Foreskin keratinocyte (primary cell): ENCODE measurements at places on chromosomes 4 and X. TPM values are rescaled to one million over a fixed set of nuclear protein-coding genes. Genes with fewer than 3 reads are reported as not detected.

The PDCL2 gene
- not detected in 2 replicates for total RNA-seq

DNA sequence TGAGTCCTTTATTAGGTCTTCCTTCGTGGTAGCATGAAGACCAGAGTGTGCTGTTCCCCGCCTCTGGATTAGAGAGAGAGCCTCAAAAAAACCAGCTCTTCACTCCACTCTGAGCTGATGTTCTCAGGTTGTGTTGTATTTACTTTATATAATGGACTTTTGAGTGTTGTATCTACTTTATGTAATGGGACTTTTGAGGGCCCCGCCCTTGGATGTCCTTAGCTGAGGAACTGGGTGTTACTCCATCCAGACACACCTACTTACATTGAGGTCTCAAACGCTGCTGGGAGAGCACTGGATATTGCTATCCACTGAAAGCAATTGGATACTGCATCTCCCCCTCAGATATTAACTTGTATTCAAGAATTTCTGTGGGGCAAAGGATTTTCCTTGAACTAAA lies 28.2 kb downstream of the ATP8A1 start:
- no peak for DNase-seq

- peak; percentile 2 for DNase-seq
Observed at GRCh38 chr4:134178706-134179105, 22.9 kb downstream of the PABPC4L start.

DNA sequence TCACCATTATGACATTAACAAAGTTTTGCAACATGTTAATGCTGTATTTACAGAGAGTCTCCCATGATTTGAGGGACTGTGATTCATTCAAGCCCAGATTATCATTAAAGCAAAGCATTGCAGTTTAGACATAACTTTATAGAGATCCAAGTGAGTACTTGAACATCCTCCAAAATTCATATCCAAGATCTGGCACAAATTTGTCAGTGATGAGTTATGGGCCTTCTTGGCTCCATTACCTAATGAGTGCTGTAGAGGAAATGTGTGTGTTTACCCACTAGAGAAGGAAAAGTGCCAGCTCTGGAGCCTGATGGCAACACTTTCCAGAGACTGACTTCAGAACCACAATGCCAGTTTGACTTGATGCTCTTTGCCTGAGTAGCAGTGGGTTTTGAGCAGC lies 432.3 kb downstream of the GALNTL6 start:
- DNase-seq, result no peak

The GEMIN8 gene
- 10.1 and 11.0 TPM in 2 replicates for total RNA-seq

DNA sequence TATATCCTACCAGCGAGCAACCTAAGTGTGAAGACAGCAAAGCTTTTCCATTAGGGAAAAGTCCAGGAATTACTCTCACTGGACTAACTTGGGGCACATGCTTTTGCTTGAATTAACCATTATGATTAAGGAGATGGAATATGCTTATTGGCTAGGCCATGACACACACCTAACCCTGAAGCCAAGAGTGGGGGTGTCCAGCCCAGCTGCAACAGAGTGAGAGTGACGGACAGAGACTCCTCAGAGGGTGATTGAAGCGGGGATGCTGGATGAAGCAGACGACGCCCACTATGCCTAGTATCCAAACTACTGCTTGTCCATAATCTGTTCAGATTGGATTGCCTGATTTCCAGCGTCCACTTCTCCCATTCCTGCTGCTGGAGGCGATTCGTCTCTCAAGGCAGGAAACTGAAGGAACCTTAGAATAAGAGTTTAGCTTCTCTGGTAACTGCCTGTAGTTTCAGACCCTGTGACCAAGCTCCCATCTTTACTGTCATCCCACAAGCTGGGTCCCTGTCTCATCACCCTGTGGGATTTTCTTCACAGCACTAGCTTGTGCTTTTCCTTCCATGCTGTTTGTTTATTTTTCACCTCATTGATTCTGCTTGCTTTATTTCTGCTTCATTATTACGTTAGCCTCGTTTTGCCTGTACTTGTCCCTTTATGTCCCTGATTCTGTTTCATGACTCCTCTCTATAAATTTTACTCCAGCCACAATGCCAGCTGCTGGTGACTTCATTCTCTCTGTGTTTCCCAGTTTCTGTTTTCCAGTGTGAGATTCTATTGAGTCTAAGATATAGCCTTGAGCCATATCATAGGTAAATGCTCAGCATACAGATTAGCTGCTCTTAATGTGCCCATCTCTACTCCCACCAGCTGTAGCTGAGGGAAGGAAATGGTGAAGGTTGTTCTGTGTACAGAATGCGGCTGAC lies 19.0 kb downstream of the FAM47E start:
- DNase-seq, result peak; percentile 49

- DNase-seq, result no peak
Observed at GRCh38 chrX:107659768-107660167, 31.5 kb downstream of the PRPS1 start.

GRCh38 chr4:168587411-168588125 lies 90.7 kb downstream of the PALLD start:
- peak; percentile 99 for DNase-seq

- no peak for DNase-seq
Observed at GRCh38 chrX:3181846-3182245, 140.6 kb downstream of the ARSF start.

- peak; percentile 9 for DNase-seq
Observed at GRCh38 chr4:157076578-157076947, 613 bp downstream of the GLRB start.

DNA sequence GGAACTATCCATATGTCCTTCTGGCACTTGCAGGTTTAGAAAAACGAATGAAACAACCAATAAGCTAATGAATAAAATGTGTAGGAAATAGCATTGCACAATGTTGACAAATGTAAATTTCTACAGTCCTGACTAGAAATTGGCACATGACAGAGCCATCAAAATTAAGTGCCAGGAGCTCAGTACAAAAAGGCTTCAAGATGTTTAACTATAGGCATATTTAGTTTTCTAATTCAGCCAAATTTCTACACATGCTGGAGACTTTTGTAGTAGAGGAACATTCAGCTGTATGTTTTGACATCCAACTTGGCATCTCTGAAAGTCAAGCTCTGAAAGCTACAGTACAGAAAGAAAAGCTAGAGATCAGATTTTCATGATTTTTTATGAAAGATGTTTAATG lies 1999.4 kb upstream of the AGA start:
- no peak for DNase-seq

- no peak for DNase-seq
Observed at GRCh38 chr4:152501846-152502536, 33.9 kb downstream of the FBXW7 start.

The PNMA6F gene
- total RNA-seq, result not detected in 2 replicates

The SH3RF1 gene
- total RNA-seq, result 18.7 and 19.5 TPM in 2 replicates

- no peak for DNase-seq
Observed at GRCh38 chrX:114268643-114269042, 315.2 kb upstream of the HTR2C start.

DNA sequence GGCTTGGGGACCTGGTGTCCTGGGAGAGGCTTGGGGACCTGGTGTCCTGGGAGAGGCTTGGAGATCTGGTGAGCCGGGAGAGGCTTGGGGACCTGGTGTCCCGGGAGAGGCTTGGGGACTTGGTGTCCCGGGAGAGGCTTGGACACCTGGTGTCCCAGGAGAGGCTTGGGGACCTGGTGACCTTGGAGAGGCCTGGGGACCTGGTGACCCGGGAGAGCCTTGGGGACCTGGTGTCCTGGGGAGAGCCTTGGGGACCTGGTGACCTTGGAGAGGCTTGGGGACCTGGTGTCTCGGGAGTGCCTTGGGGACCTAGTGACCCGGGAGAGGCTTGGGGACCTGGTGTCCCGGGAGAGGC lies 12.6 kb downstream of the SHOX start:
- no peak for DNase-seq

The FRMPD4 gene
- total RNA-seq, result 0.07 and 0.41 TPM in 2 replicates

GRCh38 chrX:97050392-97050791 lies 166.7 kb downstream of the RPA4 start:
- no peak for DNase-seq

The RTL3 gene
- total RNA-seq, result not detected in 2 replicates

GRCh38 chrX:131308980-131309379 lies 19.9 kb upstream of the IGSF1 start:
- DNase-seq, result no peak

- no peak for DNase-seq
Observed at GRCh38 chrX:13658602-13659001, 5.7 kb downstream of the TCEANC start.

- DNase-seq, result no peak
Observed at GRCh38 chr4:168866635-168867034, 143.4 kb downstream of the CBR4 start.

GRCh38 chr4:16157609-16158503 lies 68.4 kb downstream of the TAPT1 start:
- DNase-seq, result no peak

GRCh38 chrX:35076061-35076460 lies 133.5 kb downstream of the FAM47B start:
- peak; percentile 1 for DNase-seq

- no peak for DNase-seq
Observed at GRCh38 chrX:29488919-29489318, 726.4 kb upstream of the MAGEB2 start.

DNA sequence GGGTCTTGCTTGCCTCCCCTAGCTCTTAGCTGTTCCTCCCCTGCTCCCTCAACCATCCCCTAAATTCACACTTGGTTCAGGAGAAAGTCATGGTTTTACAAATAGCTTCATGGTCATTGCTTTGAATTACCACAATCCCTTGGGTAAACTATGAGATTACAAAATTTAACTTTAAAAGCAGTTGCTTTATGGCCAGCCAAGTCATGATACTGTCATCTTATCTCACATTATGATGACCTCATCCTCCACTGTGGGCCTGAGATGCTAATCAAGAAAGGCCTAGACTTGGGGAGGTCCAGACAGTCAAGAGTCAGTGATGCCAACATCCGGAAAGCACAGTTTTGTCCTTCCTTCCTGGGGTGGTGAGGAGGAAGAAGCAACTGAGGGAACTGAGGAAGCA lies 10.5 kb upstream of the FGF16 start:
- no peak for DNase-seq

DNA sequence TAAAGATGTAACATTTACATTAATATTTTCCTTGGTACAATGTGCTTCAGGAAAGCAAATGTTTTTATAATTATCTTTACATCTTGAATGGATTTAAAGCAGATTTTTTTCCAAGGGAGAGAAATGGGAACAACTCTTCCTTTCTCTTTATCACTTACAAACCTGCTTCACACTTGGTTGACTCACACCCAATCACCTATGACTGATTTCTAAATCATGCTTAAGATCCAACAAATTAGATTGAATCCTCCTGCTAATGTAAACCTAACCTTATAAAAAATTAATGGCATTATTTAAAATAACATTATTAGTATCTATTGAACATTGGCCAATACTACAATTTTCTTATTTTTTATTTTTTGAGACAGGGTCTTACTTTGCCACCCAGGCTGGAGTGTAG lies 127.1 kb downstream of the INPP4B start:
- DNase-seq, result peak; percentile 42

The CLDN22 gene
- total RNA-seq, result not detected in 2 replicates

GRCh38 chr4:93480452-93480851 lies 348.1 kb upstream of the ATOH1 start:
- DNase-seq, result peak; percentile 58

The GAGE12H gene
- not detected in 2 replicates for total RNA-seq

DNA sequence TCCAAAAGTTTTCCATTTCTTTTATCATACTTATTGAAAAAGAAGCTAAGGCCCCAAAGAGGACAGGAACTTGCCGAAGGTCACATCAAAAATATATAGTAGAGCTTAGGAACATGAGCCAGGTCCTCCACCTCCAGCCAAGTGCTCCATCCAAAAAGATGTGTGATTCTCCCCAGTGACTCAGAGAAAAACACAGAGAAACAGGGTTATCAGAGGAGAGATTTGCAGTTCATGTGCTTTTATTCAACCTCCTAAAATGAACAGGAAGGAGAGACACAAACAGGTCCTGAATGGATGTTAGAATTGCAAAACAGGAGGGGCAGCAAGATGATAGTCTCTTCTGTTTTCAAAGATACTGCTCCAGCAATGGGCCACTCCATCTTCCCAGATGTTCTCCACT lies 19.6 kb upstream of the FGF16 start:
- DNase-seq, result no peak

GRCh38 chr4:53548662-53549061 lies 42.6 kb downstream of the LNX1 start:
- DNase-seq, result no peak

DNA sequence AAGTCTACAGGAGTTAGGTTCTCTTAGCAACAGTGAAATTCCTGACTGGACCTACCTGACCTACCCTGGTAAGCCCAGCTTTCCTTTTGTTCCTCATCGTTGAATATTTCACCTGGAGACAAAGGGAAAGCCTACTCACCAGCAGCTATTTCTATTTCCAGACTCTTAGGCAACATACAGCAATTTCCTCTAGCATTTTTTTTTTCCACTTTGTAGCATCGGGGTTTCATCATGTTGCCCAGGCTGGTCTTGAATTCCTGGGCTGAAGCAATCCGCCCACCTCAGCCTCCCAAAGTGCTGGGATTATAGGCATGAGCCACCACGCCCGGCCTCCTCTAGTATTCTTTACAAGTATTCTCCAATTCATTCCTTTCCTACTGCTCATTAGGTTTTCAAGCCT lies 6.8 kb upstream of the S100G start:
- DNase-seq, result peak; percentile 79

GRCh38 chr4:104490096-104490769 lies 4.5 kb downstream of the CXXC4 start:
- DNase-seq, result no peak

The PPARGC1A gene
- total RNA-seq, result not detected in 2 replicates

GRCh38 chrX:49884290-49884862 lies 5.1 kb downstream of the USP27X start:
- peak; percentile 11 for DNase-seq

- no peak for DNase-seq
Observed at GRCh38 chrX:20427173-20427770, 160.6 kb upstream of the RPS6KA3 start.

DNA sequence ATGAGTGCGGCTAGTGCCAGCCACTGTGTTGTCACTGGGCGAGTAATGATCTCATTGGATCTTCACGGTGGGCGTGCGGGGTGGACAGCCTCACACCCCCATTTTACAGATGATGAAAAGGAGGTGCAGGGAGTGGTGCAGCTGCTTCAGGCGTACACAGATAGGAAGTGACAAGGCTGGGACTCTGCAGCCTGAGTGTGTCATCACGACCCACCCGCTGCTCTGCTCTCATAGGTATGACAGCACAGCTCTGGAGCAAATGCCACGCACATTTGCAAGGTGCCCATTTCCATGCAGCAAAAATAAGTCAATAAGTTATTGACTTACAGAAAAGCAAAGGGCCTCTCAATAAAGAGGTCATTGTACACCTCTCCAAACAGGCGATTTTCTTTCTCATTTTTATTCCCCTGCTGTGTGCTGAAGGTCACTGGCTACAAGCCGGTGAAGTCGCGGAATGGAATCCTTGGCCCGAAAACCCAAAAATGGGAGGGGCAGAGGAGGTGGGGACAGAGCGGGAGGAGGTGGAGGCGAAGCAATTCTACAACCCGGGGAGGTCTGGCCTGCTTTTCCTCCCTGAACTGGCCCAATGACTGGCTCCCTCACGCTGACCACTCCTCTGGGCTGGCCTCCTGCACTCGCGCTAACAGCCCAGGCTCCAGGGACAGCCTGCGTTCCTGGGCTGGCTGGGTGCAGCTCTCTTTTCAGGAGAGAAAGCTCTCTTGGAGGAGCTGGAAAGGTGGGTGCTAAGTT lies at the start of gene SOD3:
Gene SOD3, plus strand, starts transcription at position 658 of the 750 bp plus-strand sequence. CDS start 3,949 bp downstream, outside the sequence.
- no peak for DNase-seq

The FMR1 gene
- 24.7 and 26.4 TPM in 2 replicates for total RNA-seq

GRCh38 chr4:127251423-127251822 lies 381.3 kb upstream of the INTU start:
- DNase-seq, result peak; percentile 30

The F11 gene
- total RNA-seq, result not detected in 2 replicates

The PDE6B gene
- total RNA-seq, result 0.34 and 0.81 TPM in 2 replicates

- peak; percentile 53 for DNase-seq
Observed at GRCh38 chrX:74251006-74251930, 52.7 kb upstream of the ZCCHC13 start.

- no peak for DNase-seq
Observed at GRCh38 chr4:40173470-40173875, 23.4 kb upstream of the RHOH start.
